ENCODE measurements at places on chromosomes 12 and 14.

DNA sequence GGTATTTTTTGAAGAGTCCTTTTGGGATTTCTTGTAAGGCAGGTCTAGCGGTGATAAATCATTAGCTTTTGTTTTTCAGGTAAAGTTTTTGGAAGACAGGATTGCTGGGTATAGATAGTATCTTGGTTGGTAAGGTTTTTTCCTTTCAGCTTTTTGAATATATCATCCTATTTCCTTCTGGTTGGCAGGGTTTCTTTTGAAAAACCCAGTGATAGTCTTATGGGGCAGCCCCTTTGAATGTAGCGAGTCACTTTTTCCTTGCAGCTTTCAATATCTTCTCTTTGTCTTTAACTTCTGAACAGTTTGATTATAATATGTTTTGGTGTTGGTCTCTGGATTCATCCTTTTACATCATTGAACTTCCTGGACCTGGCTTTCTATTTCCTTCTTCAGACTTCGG lies 20.2 kb downstream of the TMX1 start:
- DNase-seq, result no peak

- DNase-seq, result no peak
These were observed 18.9 kb downstream of the CCDC88C start for GRCh38 chr14:91398707-91399106.

GRCh38 chr12:66929121-66929520 lies 250.2 kb upstream of the GRIP1 start:
- no peak for DNase-seq

DNA sequence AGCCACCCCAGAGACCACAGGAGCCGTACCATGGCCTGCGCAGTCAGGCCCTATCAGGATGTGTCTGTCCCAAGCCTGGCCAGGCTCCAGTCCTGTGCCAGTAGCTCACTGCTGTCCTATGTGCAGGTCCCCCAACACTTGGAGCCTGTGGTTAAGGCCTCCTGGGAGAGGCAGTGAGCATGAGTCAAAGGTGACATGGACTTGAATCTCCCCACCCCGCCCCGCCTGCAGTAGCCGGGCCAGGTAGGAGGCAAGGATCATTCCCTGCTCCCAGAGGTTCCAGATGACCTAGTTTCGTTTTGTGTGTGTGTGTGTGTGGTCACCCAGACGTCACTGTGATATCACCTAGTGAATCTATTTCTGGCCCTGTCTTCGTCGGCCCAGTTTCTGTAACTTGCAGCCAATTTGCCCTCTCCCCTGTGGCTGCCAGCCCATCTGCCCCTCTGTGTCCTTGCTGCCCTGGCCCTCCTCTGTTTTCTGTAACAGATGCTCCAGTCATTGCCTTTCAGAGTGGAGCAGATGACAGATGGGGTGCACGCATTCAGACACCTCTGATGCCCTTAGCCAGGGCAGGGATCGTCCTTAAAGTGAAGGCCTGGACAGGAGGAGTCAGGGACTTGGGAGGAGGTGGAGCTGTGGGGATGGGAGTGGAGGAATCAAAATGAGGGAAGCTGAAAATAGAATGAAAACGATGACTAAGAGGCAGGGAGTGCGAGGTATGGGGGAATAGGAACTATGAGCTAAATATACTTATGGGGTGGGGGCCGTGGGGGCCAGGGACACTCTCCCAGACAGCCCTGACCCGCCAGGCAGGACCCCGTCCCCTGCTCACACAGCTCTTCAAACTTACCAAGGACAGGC lies 37.4 kb downstream of the SLC6A12 start:
- DNase-seq, result no peak

- DNase-seq, result no peak
These were observed 132.4 kb downstream of the ANO6 start for GRCh38 chr12:45348311-45348710.

DNA sequence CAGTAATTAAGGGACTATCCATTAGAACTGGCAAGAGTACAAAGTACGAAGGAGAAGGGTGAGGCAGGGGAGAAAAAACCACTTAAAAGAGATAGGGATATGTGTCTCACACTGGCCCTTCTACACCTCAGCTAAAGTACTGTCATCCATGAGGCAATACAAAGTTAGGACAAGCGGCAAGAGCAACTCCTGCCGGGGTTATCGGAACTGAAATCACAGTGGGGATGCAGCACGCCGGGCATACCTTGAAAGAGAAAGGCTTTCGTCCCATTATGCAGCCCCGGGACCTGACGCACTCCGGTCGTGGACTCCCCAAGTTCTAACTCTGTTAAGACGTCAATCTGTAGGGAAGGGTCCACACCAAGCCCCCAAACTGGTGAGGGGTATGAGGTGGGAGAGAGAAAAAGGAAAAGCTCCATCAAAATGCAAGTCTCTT lies 1.1 kb downstream of the NELL2 start:
- no peak for DNase-seq

DNA sequence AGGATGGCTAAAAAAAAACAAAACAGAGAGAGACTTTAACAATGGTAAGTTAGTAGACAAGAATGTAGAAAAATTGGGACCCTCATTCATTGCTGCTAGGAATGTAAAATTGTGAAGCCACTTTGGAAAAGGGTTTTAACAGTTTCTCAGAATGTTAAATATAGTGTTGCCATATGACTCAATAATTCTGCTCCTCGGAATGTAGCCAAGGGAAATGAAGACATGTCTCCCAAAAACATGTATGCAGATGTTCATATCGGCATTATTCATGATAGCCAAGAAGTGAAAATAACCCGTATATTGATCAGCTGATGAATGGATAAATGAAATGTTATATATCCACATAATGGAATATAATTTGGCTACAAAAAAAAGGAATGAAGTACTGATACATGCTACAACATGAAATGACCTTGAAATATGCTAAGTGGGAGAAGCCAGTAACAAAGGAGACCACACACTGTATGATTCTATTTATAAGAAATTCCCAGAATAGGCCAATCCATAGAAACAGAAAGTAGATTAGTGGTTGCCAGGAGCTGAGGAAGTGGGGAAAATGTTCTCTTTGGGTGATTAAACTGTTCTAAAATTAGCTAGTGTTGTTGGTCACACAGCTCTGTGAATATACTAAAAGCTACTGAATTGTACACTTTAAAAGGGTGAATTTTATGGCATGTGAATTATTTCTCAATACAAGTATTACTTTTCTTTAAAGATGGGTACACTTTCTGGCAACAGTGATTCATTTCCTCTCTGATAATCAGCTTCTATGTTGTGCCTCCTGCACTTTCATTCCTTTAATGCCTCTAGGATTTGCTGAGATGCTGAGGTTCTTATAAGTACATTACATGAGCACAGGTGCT lies 132.5 kb downstream of the DAAM1 start:
- no peak for DNase-seq

DNA sequence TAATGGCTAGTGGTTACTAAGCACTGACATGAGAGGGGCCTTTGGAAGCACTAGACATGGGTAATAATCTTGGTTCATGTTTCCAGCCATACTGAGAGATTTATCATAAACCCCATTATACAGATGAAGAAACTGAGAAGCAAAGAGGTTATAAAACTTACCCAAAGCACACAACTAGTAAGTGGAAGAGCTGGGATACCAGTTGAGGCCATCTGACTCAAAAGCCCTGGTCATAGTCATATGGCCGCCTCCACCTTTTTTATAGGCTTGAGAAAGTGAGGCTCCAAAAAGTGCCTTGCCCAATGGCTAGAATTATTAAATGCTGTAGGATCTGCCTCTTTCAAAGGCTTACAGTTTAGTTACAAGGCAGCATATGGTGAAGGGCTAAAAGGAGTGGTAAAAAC lies 944 bp downstream of the TXNRD1 start:
- no peak for DNase-seq

GRCh38 chr14:34826661-34827060 lies 48.5 kb downstream of the BAZ1A start:
- DNase-seq, result no peak

- DNase-seq, result no peak
These were observed 54.5 kb upstream of the MAX start for GRCh38 chr14:65156568-65157366.

DNA sequence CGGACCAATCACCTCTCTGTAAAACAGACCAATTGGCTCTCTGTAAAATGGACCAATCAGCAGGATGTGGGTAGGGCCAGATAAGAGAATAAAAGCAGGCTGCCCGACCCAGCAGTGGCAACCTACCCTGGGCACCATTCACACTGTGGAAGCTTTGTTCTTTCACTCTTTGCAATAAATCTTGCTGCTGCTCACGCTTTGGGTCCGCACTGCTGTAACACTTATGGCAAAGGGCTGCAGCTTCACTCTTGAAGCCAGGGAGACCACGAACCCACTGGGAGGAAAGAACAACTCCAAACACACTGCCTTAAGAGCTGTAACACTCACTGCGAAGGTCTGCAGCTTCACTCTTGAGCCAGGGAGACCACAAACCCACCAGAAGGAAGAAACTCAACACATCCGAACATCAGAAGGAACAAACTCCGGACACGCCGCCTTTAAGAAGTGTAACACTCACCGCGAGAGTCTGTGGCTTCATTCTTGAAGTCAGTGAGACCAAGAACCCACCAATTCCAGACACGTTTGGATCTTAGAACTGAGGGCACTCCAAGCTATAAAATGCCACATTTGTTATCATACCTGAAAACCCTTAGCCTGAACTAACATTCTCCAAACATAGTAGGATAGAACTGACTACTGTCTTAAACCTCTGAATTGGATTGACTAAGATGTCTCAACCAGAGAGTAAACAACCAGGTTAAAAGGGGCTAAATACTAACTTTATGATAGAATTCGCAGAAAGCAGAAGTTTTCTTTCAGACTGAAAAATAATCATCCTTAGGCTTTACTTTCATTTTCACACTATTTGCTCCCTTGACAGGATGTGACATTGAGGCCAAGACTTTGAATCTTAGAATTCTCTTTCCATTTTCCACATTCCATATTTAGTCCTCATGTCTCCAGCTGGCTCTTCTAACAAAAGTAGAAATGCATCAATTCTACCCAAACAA lies 33.6 kb downstream of the CDKL1 start:
- DNase-seq, result no peak

DNA sequence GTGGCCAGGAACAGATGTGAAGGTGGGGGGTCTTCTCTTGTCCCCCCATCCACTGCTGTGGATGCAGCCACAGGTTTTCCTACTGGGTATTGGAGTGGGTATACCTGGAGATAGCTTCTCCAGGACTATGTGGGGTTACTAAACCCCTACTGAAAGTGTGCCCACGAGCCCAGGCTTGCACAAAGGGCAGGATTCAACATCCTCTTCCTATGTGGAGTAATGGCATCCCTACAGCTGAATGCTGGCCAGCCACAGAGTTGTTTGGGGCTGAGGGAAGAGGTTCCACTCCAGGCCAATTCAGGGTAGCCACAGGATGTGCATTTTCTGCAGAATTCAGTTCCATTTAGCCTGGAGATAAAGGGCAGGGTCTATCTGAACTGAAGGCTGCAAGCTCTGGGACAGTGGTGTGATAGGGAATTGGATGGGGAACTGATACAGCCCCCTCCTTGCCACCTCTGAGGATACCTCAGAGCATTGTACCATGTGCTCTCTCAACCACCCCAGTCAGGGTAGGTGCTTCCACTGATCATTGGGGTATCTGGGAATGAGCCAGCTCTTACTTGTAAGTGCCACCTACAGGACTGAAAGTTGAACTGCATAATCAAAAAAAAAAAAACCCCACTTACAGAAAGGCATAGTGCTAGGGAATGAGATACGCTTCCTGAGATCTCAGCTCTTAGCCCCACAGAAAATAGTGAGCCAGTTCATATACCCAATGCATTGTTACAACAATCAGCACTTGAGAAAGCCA lies 187.1 kb downstream of the KITLG start:
- peak; percentile 3 for DNase-seq

- DNase-seq, result no peak
These were observed 80.9 kb downstream of the DENND5B start for GRCh38 chr12:31510034-31510433.

- no peak for DNase-seq
These were observed 90.5 kb upstream of the STXBP6 start for GRCh38 chr14:25140411-25140810.

- DNase-seq, result no peak
These were observed 94.1 kb upstream of the TMPO start for GRCh38 chr12:98421316-98421715.

GRCh38 chr12:122048151-122048550 lies 26.5 kb downstream of the BCL7A start:
- no peak for DNase-seq

- DNase-seq, result no peak
These were observed 42.4 kb upstream of the EMP1 start for GRCh38 chr12:13154027-13154538.

DNA sequence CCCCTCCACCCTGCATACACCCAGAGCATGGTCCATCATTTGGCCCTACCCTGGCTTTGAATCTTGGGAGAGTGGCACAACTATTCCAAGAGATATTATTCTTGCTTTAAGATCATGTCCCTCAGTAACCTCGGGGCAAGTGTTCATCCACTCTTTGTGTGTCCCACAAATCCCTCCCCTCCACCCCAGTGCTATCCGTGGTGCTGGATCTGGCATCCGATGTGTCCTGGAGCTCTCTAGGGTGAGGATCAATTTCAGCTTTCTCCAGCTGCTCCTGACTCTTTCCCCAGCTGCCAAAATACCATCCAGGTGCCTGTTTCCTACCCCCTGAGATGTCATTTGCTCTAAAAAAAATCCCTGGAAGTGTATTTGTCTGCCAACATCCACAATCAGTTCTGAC lies 64.8 kb upstream of the CMKLR1 start:
- DNase-seq, result no peak

GRCh38 chr12:76033081-76034011 lies 1.8 kb upstream of the PHLDA1 start:
- DNase-seq, result no peak

- DNase-seq, result no peak
These were observed 328.8 kb upstream of the NOVA1 start for GRCh38 chr14:26926585-26926984.

DNA sequence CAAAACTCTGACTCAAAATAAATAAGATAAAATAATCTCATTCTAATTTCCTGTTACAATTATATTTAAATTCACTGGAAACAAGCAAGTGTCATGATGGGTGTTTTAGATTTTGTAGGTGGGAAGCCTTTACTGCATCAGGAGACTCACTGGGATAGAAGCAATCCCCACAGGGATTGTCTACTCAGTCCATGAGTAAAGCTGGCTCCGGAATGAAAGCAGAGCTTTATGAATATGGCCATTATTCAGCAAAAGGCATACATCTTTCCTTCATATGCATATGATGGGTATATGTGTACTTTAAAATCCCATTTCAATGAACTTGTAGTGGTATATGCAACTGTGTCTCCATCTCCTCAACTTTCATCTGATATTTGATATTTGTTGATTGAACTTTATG lies 25.4 kb upstream of the PPM1H start:
- DNase-seq, result no peak

- DNase-seq, result no peak
These were observed 29.5 kb upstream of the TMX1 start for GRCh38 chr14:51210594-51210993.
